ENCODE measurements at places on chromosomes 12 and 14.

- DNase-seq = peak; percentile 64
Observed at GRCh38 chr12:52380271-52380694, 5.2 kb downstream of the KRT84 start.

- no peak for DNase-seq
Observed at GRCh38 chr12:57366315-57366714, 64.5 kb downstream of the R3HDM2 start.

DNA sequence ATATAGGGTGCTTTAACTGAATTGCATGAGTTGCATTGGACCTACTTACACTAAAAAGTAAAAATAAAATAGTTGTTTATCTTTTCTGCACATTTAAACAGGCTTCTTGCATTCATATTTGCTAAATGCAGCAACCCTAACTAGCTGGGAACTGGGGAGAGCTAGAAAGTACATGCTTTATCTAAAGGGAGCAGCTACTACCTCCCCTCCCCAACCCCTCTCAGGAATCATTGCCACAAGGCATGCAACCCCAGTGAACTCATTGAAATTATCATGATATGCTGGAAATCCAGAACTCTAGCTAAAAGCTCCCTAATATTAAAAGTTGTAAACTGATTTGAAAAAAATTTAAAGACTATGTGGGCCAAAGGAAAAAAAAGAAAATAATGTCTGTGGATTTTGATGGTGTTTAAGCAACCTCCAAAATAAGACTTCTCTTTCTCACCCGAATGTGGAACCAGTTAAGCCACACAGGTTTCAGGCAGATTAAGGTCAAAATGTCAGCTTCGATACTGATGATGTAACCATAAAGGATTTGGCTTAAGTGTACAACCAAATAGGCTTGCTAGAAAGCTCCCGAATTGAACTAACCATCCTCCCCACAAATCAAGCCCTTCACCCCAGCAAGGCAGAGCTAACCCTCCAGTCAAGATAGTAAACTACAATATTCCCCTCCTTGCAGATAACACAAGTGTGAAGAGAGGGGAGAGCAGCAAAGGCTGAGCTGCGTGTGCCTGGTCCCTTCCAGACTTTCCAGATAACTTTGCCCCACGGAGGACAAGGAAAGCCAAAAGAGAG is 13.8 kb upstream of the POC1B start:
- DNase-seq = no peak

DNA sequence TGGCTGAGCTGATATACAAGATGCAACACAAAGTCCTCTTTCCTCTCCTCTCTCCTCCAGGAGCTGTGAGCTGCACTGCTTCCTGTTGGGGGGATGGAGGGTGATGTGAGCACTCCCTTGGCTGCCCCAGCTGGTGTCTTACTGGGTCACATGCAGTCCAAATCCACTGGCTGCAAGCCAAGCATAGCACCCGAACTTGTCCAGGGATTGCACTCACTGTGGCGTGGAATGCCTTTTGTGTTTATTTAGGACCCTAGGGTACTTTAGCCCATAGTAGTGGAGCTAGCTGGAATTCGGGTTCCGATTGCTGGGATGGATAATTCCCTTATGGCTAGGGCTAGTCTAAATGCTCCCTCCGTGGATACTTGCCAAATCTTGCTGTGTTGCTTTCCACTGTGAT is 424.9 kb upstream of the SYT1 start:
- no peak for DNase-seq

DNA sequence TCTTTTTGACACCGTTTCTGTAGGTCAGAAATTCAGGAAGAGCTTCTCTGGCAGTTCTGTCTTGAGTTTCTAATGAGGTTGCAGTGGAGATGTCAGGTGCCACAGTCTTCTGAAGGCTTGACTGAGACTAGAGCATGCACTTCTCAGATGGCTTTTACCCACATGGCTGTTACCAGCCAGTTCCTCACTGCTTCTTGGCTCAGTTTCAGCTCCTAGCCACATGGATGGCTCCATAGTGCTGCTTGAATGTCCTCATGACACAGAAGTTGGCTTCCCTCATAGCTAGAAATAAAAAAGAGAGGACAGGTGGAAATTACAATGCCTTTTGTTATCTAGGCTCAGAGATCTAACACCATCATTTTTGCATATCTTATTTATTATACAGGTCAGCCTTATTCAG is 38.1 kb upstream of the SLC2A13 start:
- DNase-seq = no peak

GRCh38 chr14:31949709-31950108 is 127.4 kb upstream of the ARHGAP5 start:
- DNase-seq = no peak

GRCh38 chr12:51009056-51009440 is 17.1 kb downstream of the SLC11A2 start:
- DNase-seq = peak; percentile 91

Measured in posterior vena cava (tissue), 2 donors.